ENCODE measurements at places on chromosomes 4 and X.

DNA sequence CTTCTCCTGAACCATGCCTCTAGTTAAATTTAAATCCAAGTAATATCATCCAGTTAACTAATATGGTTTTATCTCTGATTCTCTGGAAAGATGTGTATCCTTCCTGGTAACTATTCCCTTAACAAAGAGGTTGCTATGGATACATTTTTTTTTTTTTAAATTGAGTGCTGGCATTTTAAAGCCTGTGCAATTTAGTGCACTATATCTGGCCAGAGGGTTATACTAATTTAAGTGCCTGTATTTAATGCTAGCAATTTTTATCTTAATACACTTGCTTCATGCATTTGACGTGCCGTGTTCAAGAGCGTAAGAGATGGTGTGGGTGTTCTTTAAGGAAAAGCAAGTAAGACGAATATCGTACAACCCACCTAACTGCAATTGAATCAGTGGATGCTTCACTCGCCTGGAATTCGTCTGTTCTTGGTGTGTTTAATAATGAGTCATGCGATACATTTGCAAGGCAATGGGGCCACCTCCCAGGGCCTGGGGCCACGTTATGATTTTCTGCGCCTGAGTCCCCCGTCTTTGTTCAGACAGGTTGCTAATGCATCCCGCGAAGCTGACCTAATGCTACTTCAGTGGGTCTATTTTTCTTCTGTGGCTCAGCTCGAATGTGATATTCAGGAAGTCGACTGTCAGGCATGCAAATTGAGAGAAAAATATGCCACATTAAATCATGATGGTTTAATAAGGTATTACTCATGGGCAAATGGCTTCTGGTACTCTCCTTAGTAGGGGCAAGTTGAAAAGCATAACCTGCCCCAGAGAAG, 14.2 kb upstream of the MID1 start:
- peak; percentile 69 for DNase-seq

DNA sequence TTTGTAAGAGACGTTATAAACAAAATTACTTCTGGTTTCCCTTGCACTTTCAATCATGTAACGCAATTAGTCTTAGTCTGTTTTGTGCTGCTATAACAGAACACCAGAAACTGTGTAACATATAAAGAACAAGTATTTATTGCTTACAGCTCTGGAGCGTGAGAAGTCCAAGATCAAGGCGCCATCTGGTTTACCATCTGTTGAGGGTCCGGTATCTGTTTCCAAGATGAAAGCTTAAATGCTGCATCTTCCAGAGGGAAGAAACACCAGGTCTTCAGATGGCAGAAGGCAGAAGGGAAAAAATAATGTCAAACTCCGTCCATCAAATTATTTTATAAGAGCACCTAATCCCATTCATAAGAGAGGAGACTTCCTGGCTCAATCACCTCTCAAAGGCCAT, 474.1 kb downstream of the PDGFC start:
- DNase-seq = no peak

- DNase-seq = no peak
Observed at GRCh38 chr4:65019775-65020174, 610.5 kb upstream of the TECRL start.

GRCh38 chr4:141757287-141757686, 120.9 kb downstream of the IL15 start:
- peak; percentile 46 for DNase-seq

DNA sequence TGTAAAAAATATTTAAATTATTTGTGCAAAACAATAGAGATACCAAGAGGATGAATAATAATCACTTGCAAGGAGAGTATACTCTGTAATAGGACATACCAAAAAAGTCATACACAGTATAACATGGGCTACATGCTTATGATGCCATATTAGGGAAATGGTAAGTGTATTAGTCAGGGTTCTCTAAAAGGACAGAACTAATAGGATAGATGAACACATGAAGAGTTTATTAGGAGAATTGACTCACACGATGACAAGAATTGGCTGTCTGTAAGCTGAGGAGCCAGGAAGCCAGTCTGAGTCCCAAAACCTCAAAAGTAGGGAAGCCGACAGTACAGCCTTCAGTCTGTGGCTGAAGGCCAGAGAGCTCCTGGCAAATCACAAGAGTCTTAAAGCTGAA, 151.2 kb downstream of the DTHD1 start:
- no peak for DNase-seq

GRCh38 chrX:44432641-44433040, 89.2 kb upstream of the EFHC2 start:
- no peak for DNase-seq

DNA sequence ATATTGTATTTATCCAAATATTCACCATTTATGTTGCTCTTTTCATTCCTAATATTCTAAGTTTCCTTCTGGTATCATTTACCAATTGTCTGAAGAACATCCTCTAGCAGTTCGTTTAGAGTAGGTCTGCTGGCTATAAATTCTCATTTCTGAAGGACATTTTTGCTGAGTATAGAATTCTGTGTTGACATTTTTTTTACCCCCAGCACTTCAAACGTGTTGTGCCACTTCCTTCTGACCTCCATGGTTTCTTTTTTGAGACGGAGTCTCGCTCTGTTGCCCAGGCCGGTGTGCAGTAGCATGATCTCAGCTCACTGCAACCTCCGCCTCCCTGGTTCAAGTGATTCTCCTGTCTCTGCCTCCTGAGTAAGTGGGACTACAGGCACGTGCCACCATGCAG, 26.4 kb downstream of the JADE3 start:
- no peak for DNase-seq

- DNase-seq = no peak
Observed at GRCh38 chrX:31301203-31301602, 229.4 kb upstream of the FTHL17 start.

DNA sequence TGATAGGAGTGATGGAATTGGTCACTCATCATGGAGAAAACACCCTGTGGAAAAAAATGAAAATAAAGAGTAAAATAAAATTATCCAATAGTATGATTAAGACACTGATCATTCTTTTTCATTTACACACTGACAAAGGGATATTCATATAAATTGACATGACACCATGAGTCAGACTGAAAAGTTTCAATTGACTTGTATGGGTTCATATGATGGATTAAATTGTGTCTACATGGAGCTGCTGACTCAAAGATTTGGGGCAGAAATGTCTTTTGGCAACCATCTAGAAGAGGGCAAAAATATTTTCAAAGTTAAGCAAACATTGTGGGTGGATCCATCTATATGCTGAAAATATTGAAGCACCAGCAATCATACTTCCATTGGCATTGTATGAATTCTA, 153.4 kb upstream of the PPP3CA start:
- no peak for DNase-seq

DNA sequence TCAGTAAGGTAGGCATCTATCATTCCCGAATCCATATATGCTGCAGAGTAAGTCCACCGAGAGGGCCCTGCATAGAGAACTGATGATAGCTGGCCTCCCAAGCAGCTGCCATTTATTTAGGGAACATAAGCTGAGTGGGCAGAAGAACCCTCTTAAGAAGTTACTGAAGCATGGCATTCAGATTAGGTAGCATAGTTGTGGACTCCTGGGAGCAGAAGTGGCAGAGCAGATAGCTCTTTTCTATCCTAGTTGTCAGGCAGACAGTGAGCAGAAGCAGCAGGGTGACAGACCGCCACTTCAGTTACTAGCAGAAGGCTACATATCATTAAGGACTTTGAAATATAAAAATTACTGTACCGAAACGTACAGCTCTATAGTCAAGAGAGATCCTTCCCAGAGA, 454.7 kb downstream of the PPP4R3C start:
- no peak for DNase-seq

- no peak for DNase-seq
Observed at GRCh38 chrX:53430231-53430630, 3.9 kb downstream of the HSD17B10 start.

DNA sequence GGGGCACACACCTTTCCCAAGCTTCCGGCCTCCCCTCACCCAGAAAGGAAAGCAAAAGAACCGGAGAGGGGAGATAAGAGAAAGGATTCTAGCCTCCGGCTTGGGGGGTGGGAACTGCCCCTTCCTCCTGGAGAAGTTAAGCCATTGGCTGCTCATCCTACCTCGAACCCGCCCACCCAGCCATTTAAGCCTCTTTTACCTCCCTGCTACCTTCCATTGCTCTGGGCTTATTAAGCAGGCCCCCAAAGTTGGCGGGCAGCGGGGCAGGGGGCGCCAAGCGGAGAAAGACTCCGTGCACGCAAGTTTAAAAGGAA, 2.3 kb downstream of the MAML3 start:
- DNase-seq = peak; percentile 95

DNA sequence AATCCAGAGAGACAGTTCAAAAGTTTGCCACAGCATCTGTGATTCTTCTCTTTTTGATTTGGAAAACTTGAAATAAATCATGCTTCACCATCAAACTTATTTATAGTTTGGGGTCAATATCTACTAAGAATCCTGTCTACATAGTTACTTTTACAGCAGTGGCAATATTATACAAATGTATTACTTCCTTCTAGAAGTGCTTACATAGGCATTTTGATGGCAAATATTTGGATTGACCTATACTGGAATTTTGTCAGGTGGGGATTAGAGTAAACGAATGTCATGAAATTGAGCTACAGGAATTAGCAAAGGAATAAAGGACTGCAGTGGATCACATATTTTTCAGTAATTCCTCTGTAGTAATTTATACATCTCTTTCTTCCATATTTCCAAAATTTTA, 1885.5 kb upstream of the ADGRL3 start:
- no peak for DNase-seq

GRCh38 chr4:140675599-140676231, 80.5 kb downstream of the TBC1D9 start:
- DNase-seq = no peak

DNA sequence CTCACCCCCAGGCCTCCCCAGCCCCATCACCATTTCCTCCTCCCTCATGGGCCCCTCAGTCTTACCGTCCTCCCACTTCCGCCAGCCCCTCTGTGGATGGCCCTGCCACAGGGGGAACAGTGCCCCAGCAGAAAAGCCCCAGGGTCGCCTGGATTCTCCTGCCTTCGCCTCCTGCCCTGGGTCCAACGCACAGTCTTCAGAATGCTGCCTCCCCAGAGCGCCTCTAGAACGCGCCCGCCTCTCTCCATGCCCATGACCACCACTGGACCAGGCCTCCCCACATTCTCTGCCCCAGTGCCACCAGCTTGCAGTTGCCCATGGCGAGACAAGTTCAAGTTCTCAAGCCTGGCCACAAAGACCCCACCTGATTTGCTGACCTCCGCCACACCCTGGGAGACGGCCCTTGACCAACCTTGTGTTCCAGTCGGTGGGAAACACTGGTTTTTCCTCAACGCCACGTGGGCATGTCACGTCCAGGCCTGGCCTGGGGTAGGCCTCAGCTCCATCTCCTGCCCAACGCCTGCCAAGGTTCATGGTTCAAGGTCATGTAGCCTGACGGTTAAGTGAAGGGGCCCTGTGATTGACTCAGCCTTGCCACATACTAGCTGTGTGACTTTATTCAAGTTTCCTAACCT, 634 bp upstream of the PLXNB3 start:
- no peak for DNase-seq

GRCh38 chr4:42488554-42488953, 91.3 kb downstream of the SHISA3 start:
- no peak for DNase-seq

- no peak for DNase-seq
Observed at GRCh38 chr4:162865102-162865501, 301.6 kb downstream of the NAF1 start.

- no peak for DNase-seq
Observed at GRCh38 chr4:143189528-143189927, 4.8 kb downstream of the USP38 start.

DNA sequence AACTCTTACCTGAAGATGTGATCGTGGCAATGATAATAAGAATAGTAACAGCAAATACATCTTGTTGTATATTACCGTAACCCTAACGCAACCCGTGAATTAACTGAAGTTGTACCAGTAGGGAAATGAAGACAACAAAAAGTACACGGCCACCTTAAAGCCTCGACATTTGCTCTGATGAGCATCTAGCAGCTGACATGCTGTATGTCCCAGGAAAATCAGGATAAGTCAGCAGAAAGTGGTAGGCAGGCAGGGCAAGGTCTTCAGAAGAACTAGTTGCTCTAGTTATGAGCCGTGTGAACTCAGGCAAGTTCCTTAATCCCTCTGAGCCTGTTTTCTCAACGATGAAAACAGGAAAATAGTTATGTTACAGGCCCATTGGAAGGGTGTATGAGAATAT, 7.7 kb upstream of the ASB5 start:
- no peak for DNase-seq

- no peak for DNase-seq
Observed at GRCh38 chr4:119615068-119615719, 13.4 kb downstream of the PDE5A start.
